ENCODE measurements at places on chromosomes 2 and 18.
A peak's percentile ranks its signal among the peaks of the same experiment; 100 is the strongest.

DNA sequence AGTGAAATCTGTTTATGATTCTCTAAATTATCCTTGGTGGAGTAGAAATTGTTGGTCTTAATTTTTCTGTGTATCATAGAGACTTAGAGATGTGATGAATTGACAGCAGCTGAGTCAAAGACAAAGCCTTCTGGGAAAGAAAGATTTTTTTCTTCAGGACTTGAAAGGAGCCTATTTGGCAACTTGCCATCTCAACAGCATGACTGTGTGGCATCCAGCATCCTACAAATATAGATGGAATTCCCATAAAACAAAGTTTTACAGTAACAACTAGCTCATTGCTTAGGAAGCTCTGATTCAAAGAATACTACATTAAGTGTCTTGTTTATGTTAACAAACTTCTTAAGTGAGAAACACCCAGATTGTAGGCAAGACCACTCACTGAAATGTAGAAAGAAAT lies 79.2 kb upstream of the SETBP1 start:
- DNase-seq, result no peak

- DNase-seq, result peak; percentile 56
These were observed 86.1 kb downstream of the ACVR1 start for GRCh38 chr2:157789933-157790511.

DNA sequence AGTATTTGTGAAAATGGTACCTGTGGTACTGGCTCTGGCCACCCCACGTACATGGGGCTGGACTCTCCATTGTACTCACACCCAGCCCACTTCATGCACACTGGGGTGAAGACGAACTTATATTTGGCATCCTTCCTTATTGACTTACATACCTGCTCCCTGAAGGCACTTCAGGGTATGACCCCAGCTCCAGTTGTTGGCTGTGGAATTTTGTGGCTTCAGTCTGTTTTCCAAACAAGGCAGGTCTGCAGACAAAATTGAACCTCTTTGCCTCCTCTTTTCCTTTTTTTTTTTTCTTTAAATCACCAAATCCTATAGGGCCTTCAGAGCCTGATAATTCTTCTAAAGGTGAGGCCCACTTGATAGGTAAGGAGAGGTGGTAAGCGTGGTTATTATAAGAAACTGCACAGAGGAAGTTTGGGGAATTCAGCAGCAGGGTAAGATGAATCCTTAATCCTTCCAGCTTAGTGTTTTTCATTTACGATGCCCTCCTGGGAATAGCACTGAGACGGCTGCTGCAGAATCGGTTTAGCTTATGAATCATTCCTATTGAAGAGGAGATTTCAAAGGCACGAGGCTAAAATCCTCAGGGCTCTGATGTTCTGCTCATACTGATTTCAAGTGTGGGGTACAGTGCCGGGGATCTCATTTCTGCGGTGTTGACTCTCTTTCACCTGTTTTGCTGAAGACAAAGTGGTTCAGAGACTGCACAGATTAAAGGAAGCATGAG lies 55.2 kb downstream of the KIF5C start:
- no peak for DNase-seq

DNA sequence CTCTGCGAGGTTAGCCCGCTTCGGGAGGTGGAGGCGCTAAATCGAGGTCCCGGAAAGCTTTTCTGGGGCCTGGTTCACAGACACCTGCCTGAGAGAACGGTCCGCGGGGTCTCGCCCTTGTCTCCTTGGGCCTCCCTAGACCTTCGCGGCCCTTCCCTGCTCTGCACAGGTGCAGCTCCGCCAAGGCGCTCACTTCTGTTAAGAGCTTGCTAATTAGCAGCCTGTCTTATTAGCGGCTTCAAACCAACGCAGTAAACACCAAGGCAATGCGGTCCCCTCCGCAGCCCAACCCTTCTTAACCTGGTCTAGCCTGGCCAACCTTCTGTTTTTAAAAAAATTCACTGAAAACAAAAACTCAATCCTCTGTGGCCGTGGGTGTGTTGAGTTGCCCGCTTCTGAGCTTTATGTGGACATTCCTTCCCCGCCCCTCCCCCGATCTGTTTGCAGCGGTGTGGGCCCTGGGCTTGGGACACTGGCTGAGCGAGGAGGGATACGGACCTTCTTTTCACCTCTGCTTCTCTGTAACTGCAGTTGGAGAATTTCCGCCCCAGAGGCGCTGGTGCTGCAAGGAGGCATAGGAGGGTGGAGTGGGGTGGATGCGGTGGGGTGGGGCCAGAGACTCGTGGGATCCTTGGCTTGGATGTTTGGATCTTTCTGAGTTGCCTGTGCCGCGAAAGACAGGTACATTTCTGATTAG lies 3.4 kb upstream of the HOXD4 start:
- DNase-seq, result no peak

DNA sequence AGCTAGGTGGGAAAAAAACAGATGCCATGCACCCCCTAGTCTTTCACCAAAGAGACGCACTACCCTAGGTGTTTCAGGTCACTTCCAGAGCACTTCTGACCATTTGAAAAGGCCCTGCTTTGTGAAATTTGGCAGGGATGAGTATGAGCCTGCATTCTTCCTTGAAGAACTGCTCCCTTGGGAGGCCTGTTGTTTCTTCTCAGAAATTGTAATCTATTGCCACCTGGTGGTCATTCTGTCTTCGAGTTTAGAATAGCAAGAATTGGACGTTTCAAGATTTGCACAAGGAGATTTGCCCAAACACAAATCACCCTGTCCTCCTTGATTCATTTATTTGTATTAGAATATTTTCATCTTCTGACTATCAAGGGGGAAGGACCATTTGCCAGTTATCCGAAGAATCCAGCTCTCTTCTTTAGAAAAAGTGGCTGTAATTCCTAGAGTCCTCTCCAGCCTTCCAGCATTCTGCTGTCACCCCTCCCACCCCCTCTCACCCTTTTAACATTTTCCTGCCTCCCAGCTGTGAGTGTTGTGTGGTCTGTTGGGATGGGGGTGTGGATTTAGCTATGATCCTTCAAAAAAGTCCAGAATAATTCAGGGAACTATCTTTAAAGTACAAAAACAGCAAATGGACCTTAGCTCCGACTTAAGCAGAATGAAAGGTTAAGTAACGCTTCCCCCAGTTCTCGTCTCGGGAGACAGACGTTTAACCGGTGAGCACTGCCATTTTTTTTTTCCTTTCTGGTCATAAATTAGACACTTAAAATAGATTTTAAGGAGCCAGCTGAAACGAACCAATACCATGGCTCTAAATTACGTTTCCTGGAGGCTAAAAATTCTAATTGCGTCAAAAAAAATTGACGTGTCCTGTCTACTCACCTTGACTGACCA lies 3.7 kb upstream of the GAD1 start:
- DNase-seq, result peak; percentile 67

GRCh38 chr18:77130229-77131099 lies 2.1 kb downstream of the MBP start:
- DNase-seq, result no peak

GRCh38 chr2:63734510-63734909 lies 107.2 kb upstream of the UGP2 start:
- DNase-seq, result no peak

DNA sequence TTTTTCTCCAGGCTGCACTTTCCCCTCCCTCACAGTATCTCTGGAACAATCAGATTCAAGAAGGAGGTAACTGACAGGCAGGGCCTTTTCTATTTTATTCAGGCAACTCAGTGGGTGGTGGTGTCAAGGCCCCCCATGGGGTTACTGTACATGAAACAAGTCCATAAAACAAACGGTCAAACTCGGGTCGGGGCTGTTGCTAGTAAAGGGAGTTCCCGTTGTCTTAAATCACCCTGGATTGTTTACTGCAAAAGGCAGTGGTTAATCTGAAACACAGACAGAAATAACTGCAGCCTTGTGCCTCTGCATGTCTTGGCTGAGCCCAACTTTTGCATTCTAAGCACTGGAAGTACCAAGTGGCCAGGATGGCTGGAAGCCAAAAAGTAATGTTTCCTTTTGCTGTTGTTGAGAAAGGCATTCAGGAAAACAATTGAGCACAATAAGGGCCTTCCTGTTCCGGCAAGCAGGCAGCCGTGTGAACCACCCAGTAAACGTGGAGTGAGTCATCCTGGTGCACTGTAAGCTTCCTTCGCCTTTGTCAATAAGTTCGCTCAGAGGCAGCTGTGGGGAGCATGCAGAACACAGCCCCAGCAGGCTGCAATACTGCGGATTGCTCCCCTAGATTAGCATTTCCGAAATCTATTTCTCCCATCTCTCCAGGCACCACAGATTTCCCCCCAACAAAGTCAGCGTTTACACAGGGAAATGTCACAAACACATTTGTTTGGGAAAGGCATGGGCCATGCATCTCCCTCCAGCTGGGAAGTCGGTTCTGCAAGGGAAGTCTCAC lies 149.6 kb downstream of the IRS1 start:
- no peak for DNase-seq

- no peak for DNase-seq
These were observed 139.4 kb downstream of the ASB1 start for GRCh38 chr2:238566001-238566645.

DNA sequence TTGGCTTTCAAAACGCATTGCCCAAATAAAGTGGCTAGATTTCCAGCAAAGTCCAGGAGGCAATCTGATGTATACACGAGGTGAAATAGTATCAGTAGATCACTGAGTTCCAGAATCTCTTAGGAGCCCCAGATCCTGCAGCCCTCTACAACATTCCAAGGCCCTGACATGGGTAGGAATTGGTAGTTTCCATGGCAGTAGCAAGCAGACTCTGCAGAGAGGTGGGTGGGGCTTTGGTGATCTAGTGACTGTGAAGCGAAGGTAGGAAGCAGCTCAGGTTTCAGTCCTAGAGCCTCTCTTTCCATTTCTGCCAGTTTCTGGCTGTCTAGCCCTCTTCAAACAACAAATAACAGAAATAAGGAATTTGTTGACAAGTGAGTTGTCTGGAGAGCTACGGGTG lies 13.8 kb upstream of the SGPP2 start:
- peak; percentile 72 for DNase-seq

GRCh38 chr18:25979369-25980040 lies 110.9 kb downstream of the SS18 start:
- no peak for DNase-seq

DNA sequence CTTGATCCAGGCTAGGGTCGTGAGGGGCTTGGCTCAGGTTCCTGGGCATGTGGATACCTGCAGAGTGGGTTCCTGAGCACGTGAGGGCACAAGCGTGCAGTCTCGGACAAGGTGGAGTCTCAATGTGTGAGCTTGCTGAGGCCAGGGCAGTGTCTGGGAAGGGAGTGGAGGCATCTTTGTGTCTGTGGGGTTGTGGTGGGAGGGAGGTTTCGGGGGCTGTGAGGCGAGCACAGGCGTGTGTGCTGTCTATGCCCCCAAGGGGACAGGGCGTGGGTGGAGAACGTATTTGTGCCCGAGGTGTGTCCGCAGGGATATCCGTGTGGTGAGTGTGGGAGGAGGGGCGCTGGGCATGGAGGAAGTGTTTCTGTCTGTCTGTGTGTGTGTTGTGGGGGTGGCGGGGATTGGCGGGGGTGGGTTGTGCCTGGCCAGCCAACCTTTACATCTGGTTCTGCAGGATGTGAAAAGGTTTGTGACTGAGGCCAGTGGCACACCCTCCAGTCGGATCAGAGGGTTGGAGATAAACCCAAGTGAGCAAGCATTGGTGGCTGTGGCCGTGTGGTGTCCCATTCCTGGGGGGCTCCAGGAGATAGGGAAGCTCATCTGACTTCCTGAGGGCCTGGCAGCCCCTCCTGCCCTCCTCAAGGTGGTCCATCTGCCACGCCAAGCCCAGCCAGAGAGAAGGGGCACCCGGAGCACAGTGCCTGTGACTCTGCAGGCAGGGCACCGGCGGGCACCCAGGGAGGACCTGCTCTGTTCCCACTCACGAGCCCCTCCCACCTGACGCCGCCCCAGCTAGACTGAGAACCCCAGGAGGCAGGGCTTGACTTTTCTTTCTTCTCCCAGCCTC lies 57.1 kb downstream of the ZFP36L2 start:
- DNase-seq, result no peak

GRCh38 chr2:109623297-109623696 lies 9.1 kb downstream of the SOWAHC start:
- DNase-seq, result no peak

- no peak for DNase-seq
These were observed 110.7 kb downstream of the INO80D start for GRCh38 chr2:205975082-205975949.

- DNase-seq, result no peak
These were observed 30.7 kb upstream of the IL1R1 start for GRCh38 chr2:102111823-102112222.

GRCh38 chr2:152336119-152336853 lies 1.3 kb downstream of the FMNL2 start:
- no peak for DNase-seq

- DNase-seq, result no peak
These were observed 146.7 kb downstream of the TSN start for GRCh38 chr2:121902171-121902591.

GRCh38 chr18:37294951-37295350 lies 270.6 kb downstream of the CELF4 start:
- DNase-seq, result no peak

DNA sequence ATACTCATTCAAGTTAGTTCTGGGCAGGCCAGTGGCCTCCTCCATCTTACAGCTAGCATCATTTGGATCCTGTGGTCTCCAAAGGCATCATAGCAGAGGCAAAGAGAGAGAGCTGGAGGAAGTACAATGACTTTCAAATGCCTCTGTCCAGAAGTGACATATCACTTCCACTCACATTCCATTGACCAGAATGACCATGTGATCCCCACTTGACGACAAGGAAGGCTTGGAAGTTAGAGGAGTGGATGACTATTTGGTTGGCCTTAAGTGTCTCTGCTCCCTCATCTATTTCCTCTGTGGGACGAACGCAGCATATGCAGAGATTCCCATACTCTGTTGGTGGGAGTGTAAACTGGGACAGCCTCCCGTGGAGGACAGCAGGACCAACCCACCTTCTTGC lies 27.8 kb upstream of the MLPH start:
- DNase-seq, result no peak

DNA sequence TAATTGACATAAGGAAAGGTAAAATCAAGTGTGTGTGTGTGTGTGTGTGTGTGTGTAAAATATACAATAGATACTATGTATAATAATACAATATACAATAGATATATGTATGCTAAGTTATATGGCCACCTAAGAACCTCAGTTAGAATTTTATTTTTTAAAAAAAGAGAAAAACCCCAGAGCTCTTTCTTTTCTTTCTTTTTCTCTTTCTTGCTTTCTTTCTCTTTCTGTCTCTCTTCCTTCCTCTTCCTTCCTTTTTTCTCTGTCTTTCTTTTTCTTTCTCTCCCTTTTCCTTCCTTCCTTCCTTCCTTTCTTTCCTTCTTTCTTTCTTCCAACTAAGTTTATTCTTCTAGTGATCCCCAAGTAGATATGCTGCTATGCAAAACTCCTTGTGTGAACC lies 64.6 kb upstream of the FN1 start:
- DNase-seq, result no peak

- DNase-seq, result no peak
These were observed 121.0 kb downstream of the SPOPL start for GRCh38 chr2:138622613-138623012.

Measured in NCI-H2029 treated with DMSO at 0.1 percent for 48 hours (cell line).